ENCODE measurements at places on chromosomes 5 and 9.
A peak's percentile ranks its signal among the peaks of the same experiment; 100 is the strongest.

DNA sequence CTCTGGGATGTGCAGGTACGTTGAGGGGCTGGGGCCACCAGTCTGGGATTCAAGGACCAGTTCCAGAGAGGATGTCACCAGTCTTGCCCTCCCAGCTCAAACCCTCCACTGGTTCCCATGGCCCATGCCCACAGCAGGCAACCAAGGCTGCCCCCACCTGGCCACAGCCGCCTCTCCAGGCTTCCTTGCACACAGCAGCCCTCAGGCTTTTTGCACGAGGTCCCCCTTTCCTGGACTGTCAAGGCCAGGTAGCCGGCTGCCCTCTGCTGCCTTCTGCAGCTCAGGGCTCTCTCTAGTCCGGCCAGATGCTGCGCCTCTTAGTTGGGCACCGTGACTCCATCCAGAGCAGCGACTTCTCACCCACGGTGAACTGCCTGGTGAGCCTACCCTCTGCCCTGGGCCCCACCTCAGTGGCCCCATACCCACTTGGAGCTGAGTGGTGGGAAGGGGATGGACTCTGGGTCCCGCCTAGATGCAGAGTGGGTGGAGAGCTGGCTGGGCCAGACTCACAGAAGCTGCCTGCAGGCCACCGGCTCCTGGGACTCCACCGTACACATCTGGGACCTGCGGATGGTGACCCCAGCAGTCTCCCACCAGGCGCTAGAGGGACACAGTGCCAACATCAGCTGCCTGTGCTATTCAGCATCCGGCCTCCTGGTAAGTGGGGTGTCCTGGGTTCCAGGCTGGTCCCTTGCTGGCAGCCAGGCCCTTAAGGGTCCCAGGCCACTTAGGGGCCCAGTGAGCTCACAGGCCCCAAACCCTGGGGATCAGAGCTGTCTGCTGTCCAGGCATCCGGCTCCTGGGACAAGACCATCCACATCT lies 2.9 kb downstream of the WDR38 start:
- no peak for DNase-seq

- no peak for DNase-seq
Observed at GRCh38 chr9:137943655-137944054, 66.1 kb downstream of the CACNA1B start.

GRCh38 chr9:133539991-133540697 lies 5.6 kb downstream of the ADAMTSL2 start:
- DNase-seq = no peak

DNA sequence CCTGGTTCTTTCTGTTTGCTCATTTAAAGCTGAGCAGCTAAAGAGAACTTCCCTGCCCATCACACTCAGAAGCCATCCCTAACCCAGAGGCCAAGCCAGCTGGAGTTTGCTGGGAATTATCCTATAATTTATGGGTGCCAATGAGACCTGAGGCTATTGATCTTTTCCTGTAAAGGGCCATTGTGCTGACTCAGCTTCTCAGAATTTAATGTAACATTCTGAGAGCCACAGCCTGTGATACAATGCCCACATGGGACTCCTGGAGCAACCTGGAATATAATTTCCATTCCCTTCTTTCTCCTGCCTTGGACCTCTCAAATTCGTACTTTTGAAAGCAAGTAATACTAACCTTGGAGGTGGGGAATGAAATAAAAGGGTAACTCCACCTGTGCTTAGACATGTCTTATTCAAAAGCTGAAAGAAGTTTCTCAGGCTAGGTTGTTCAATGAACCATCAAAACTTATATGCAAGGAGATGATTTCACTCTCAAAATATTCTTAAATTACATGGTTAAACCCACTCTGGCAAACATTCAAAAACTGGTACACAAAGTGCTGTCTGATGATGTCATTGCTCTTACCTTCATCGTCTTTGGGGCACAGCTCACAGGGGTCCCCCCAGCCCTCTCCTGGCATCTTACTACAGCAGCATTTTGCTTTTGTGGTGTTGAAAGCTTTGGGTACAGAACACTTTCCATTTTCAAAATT lies 206.7 kb downstream of the SLC12A2 start:
- no peak for DNase-seq

DNA sequence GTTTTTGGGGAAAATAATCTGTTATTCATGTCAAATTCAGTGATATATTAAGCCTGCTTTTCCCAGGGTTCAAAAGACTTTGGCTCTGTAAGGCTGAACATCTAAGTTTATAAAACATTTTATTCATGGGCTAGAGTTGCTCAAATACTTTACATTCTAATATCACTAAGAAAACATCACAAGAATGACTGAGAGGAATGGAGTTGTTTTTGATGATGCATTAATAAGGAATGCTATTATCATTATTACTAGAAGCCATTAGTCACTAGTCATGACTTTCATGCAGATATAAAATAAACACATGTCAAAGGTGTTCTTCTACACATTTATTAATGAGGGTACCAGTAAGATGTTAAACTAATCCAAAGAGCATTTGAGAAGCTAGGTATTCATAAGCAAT lies 185.5 kb upstream of the KCNN2 start:
- peak; percentile 79 for DNase-seq

GRCh38 chr9:109242014-109242413 lies 75.0 kb upstream of the FRRS1L start:
- no peak for DNase-seq

DNA sequence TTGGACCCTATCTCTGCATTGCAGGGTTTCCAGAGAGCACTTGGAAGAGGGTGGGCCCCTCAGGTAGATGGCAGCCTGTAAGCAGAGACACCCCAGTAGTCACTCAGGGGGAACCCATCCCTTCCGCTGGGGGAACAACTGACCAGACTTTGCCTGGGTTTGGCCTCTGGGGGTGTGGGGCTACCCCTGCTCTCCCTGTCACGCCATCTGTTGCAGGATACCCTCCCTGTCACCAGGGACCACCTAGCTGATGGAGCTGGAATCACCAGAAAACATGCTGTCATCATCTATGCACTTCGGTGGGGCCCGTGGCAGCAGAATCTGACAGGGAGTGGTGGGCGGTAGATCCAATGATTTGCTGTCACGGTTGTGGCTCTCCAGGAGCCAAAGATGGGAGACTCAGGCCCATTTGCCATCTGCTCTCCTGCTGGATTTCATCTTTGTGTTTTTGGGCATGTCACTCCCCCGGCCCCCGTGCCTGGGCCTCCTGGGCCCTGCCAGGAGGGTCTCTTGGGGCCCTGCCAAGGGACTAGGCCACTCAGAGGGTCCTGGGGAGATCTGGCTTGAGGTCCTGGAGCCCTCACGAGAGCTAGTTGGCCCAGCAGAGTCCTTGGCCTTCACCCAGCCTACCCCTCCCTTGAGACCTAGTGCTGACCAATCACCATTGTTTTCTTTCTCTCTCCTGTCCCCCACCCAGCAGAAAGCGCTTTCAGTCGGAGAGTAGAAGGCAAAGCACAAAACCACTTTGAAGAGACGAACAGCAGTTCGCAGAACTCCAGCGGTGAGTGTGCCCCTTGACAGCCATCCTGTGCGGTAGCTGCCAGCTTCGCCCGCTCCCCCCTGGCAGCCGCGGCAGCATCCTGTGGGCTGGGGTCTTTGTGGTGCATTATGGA lies 45.9 kb downstream of the AMBP start:
- DNase-seq = no peak

- DNase-seq = no peak
Observed at GRCh38 chr5:1735320-1735970, 64.2 kb downstream of the MRPL36 start.

DNA sequence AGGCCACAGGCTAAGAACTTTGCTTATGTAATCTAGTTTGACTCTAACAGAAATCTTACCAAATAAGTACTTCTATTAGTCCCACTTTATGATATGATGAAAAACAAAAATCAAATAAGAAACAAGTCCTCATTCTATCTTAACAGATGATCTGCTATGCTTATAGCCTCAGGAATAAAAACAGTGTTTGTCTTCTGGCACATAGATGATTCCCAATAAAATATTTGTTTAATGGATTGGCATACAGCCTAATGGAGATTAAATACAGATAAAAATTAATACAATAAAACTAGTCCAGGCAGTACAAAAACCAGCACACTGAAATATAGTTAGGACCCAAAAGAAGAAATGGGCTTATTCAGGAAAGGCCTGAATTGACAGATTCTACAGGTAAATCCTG lies 971.4 kb upstream of the WWC1 start:
- DNase-seq = no peak

- DNase-seq = no peak
Observed at GRCh38 chr5:120052916-120053828, 410.9 kb upstream of the PRR16 start.

- DNase-seq = no peak
Observed at GRCh38 chr9:113650207-113651131, 186.9 kb downstream of the RGS3 start.

DNA sequence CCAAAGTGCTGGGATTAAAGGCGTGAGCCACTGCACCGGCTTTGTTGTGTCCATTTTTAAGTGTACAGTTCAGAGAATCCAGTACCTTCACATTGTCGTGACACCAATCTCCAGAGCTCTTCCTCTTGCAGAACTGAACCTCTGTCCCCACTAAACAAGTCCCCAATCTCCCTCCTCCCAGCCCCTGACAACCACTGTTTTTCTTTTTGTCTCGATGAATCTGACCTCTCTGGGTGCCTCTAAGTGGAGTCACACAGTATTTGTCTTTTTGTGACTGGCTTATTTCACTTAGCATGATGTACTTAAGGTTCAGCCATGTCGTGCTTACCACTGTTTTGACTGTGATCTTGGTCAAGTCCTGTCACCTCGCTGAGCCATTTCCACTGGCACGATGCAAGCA lies 1.6 kb downstream of the WDR38 start:
- DNase-seq = no peak

- no peak for DNase-seq
Observed at GRCh38 chr9:130998597-130999244, 10.3 kb upstream of the LAMC3 start.

- DNase-seq = no peak
Observed at GRCh38 chr5:31133488-31133887, 60.0 kb upstream of the CDH6 start.

DNA sequence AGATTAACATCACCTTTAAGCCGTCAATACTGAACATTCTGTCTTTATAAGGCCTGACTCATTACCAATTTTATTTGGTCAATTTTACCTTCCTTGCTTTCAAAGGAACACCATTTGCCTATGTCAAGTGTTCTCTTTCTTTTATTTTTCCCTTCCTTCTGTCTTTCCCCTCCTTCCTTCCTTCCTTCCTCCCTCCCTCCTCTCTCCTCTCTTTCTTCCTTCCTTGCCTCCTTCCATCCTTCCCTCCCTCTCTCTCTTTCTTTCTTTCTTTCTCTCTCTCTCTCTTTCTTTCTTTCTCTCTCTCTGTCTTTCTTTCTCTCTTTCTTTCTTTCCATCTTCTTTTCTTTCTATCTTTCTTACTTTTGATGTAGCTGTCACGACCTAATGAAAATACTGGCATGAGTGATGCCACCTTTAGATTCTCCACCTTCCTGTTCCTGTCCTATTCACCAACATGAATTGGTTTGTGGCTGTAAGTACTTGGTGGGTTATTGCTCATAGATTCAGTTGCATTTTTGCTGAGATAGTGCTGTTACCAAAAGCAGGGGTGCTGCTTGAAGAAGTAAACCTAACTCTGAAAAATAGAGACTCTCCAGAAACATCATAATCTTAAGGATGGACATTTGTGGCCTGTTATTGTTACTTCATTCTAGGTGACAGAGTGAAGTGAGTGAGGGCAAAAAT lies 33.8 kb downstream of the DOCK8 start:
- no peak for DNase-seq
